Right ventricle myocardium inferior (tissue), 1 donor: ENCODE measurements at places on chromosomes 4 and X.

DNA sequence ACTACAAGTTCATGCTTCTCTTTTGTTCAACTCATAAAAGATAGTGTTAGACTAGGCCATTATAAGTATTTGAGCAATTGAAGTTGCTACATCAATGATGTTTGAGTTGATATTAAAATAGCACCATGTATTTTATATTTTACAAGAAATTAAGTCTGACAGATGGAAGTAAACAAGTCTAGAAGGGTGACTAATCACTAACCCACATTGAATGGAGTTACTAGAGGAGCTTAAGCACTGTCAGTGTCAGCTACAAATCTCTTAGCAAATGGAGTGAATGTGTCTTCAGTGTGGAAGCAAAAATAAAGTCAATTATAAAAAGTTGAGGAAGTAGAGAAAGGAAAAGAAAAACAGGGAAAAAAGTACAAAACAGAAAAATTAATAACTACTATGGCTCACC lies 592.5 kb downstream of the PCDH18 start:
- DNase-seq = no peak

DNA sequence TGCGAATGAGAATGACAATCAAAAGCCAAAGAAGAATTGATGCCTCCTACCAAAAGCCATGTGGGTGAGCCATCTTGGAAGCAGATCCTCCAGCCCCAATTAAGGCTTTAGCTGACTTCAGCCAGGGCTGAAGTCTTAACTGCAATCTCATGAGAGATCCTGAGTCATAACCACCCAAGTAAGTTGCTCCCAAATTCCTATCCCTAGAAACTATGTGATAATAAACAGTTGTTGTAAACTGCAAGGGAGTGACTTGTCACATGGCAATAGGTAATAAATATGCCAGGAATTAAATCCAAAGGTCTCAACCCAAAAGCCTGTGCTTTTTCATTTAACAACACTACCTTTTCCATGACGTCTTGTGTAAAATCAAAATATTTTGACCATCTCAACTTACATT lies 154.2 kb upstream of the TBL1X start:
- no peak for DNase-seq

GRCh38 chrX:112784692-112785091 lies 55.9 kb downstream of the AMOT start:
- DNase-seq = no peak

DNA sequence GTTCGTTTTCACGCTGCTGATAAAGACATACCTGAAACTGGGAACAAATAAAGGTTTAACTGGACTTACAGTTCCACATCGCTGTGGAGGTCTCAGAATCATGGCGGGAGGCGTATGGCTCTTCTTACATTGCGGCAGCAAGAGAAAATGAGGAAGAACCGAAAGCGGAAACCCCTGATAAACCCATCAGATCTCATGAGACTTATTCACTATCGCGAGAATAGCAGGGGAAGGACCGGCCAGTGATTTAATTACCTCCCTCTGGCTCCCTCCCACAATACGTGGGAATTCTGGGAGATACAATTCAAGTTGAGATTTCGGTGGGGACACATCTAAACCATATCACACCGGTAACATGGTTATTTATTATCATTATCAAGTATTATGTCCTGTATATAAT lies 2204.5 kb downstream of the ARAP2 start:
- DNase-seq = no peak

- DNase-seq = no peak
These were observed 987.7 kb upstream of the GRIA3 start for GRCh38 chrX:122196343-122196742.
